ENCODE measurements at places on chromosomes 16 and 17. TPM values are rescaled to one million over a fixed set of nuclear protein-coding genes. Genes with fewer than 3 reads are reported as not detected.

GRCh38 chr17:18027280-18027679 lies 11.7 kb downstream of the ATPAF2 start:
- no peak for DNase-seq

- DNase-seq: no peak
Observed at GRCh38 chr17:76868669-76869495, 678 bp downstream of the MGAT5B start.

DNA sequence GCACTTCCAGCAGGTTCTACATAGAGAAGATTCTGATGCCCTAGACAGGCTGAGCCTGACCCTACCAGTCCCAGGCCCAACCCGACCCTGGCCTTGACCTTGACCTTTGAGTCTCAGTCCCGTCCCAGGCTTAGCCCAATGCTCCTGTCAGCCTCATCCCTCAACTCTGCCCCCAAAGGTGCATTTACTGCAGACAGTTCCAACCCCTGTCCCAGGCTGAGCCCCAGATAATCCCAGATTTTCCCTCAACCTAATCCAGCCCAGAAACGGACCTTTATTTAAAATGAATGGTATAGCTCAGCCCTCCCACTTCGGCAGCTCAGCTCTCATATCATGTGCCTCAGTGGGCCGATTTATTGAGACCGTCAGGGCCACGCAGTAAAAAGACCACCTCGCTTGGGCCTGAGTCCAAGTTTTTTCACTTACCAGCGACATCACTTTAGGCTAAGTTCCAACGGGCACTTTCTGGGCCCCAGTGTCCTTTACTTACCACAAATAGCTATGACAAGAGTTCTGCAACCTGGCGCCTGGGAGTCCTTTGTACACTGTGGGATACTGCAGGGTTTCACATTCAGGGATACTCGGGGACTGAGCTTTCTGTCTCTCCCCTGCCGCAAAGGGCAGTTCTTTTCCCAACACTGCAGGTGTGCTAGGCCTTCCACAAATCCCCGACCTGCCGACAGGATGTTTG lies 89.5 kb downstream of the WSCD1 start:
- no peak for DNase-seq

- no peak for DNase-seq
Observed at GRCh38 chr16:4489030-4489429, 12.8 kb downstream of the HMOX2 start.

Gene ITFG1
- total RNA-seq: 29.2 TPM

GRCh38 chr17:30236766-30237165 lies 1.3 kb upstream of the SLC6A4 start:
- peak; percentile 82 for DNase-seq
